ENCODE measurements at places on chromosomes 16 and 17.

DNA sequence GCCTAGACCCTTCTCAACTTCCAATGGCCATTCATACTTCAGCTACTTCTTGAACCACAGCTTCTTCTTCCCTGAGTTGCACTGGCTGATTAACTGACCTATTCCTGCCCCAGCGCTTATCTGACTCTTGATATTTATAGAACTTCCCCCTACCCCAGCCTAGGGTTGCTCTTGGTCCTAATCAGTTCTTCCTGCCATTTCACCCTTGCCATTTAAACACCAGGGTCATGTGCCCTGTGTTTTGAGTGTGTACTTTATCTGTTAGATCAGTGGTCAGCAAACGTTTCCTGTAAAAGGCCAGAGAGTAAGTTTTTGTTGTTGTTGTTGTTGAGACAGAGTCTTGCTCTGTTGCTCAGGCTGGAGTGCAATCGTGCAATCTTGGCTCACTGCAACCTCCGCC is 82.4 kb upstream of the COX10 start:
- DNase-seq = no peak

DNA sequence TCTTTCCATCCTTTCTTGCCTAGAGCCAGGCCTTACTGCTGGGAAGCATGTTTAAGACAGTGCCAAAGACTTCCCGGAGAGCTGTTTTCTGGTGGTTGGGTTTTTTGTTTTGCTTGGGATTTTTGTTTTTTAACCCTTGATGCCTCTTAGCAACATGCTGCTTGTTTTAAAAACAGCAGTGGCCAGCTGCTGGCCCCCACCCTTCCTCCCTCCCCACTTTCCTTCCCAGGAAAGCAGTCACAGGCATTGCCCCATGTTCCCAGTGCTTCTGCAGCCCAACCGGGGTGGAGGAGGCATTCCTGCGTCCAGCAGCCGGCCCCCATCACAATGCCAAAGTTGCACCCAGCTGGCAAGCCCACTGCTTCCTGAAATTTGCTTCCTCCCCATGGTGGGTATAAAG is 12.6 kb downstream of the TMEM132E start:
- no peak for DNase-seq

DNA sequence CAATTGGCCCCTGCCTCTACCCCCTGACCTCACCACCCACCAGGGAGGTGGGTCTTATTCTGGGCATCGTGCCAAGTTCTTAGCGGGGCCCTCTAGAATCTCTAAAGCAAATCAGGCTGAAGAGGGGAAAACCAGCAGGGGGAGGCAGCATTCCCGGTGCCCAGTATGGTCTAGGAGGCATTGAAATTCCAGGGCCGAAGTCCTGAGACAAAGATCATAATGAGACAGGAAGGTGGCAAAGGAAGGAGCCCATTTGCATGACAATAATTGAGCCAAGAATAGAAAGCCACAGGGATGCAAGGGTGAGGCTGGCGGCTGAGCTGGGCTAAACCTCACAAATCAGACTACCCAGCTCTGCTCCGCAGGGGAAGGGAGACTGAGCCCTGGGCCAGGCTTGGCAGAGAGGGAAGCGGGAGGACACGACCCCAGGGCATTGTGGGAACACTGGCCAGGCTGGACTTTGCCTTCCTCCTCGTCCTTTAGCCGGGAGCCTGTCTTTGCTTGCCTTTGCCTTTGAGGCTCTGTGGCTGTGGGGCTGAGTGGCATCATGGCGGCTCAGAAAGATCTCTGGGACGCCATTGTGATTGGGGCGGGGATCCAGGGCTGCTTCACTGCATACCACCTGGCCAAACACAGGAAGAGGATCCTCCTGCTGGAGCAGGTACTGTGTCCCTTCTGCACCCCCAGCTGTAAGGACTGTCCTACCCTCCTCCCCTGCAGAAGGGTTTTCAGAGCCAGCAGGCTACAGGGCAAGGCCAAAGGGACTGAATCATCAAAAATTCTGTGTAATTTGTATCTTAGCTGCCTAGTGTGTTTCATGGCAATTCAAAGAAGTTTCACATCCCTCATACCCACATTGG is at the start of gene PIPOX:
PIPOX (plus strand) TSS at position 463 of the 860 bp plus-strand sequence; CDS start at position 548, 85 bp downstream.
- peak; percentile 49 for DNase-seq

- DNase-seq = no peak
Measured at GRCh38 chr16:30808146-30808545, 21.1 kb upstream of the ZNF629 start.

GRCh38 chr16:30666681-30667080 is 8.4 kb downstream of the FBRS start:
- DNase-seq = no peak

GRCh38 chr16:19555938-19556771 is 652 bp downstream of the VPS35L start:
- DNase-seq = peak; percentile 52

DNA sequence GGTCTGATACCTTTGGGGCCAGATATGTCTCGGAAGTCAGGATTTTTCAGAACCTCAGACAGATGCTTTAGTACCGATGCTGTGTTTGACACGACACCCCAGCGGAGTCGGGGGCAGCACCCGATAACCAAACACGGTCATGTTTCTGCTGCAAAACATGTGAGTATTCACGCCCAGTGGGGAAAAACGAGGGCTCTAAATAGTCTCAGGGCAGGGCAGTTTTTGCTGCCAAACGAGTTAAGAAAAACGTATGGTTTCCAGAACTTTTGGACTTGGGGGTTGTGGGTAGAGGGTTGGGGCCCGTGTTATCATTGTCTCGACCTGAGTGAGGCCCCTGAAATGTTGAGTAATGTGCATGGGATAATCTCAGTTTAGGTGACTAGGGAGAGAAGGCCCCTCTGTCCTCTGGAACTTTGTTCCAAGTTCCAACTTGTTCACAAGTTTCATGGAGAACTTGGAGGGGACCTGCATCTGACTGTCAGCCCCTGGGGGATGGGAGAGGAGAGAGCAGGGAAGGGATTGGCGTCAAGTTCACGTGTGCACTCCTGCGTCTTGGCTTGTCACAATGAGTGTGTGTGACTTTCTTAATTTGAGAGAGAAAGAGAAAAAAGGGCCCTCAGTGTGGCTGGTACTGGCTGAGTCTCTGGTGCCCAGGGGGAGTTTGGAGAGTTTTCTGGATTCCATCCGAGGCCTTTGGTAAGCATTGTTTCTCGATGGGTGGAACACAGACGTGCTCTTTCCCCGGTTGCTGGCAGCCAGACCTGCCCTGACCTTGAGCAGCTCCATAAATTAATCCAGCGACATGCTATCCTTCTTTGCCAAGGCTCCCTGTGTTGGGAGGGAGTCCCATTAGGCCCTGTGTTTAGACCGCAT is 83.9 kb upstream of the CIBAR2 start:
- DNase-seq = no peak
